ENCODE measurements at places on chromosomes 5 and 9. TPM values are rescaled to one million over a fixed set of nuclear protein-coding genes. Genes with fewer than 3 reads are reported as not detected.

GRCh38 chr9:86968258-86968920, 21.1 kb upstream of the GAS1 start:
- peaks cover 4% of the 10 kb centered on the region for H3K27me3 ChIP-seq
- H3K4me3 ChIP-seq: no peak overlapping the region
- H3K4me1 ChIP-seq: no peaks in the 10 kb centered on the region
- H3K27ac ChIP-seq: no peak overlapping the region
- DNase-seq: no peak
- H3K36me3 ChIP-seq: no peaks in the 10 kb centered on the region

DNA sequence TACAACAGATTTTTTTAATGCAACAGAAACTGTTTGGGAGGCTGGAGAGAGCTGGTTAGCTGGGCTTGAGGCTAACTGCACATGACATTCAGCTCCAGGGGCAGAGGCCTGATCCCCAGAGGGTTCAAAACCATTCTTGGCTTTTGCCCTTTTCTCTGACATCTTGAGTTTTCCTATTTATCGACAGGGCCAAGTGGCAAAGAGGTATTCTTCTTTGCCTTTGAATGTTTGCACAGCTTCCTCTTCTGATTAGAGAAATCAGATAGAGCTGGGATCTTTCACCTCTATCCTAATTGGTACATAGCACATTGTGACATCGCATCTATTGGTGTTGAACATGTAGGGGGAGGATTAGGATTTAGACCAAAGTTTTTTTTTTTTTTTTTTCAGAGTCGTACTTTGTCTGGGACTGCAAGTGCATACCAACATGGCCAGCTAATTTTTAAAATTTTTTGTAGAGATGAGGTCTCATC, 143.7 kb downstream of the ACTBL2 start:
- H3K27me3 ChIP-seq: no peaks in the 10 kb centered on the region
- no peak overlapping the region for H3K4me3 ChIP-seq
- no peak overlapping the region for H3K27ac ChIP-seq
- no peaks in the 10 kb centered on the region for H3K4me1 ChIP-seq

- no peak overlapping the region for H3K27ac ChIP-seq
- no peak for DNase-seq
- no peaks in the 10 kb centered on the region for H3K36me3 ChIP-seq
These were observed 21.6 kb downstream of the CSF1R start for GRCh38 chr5:150064681-150065220.

- peaks cover 11% of the 10 kb centered on the region for H3K27me3 ChIP-seq
- H3K4me3 ChIP-seq: no peak overlapping the region
- peaks cover under 1% of the 10 kb centered on the region for H3K4me1 ChIP-seq
These were observed 171.1 kb upstream of the SMIM23 start for GRCh38 chr5:171614511-171614910.

- no peak overlapping the region for H3K4me3 ChIP-seq
- H3K27me3 ChIP-seq: peaks cover 5% of the 10 kb centered on the region
- peaks cover 5% of the 10 kb centered on the region for H3K4me1 ChIP-seq
These were observed 1.4 kb downstream of the RNU6ATAC start for GRCh38 chr9:134162926-134163370.

GRCh38 chr5:150186897-150187296, 3.0 kb upstream of the SLC6A7 start:
- peaks cover 17% of the 10 kb centered on the region for H3K27me3 ChIP-seq
- peaks cover 3% of the 10 kb centered on the region for H3K36me3 ChIP-seq
- no peak overlapping the region for H3K4me3 ChIP-seq

DNA sequence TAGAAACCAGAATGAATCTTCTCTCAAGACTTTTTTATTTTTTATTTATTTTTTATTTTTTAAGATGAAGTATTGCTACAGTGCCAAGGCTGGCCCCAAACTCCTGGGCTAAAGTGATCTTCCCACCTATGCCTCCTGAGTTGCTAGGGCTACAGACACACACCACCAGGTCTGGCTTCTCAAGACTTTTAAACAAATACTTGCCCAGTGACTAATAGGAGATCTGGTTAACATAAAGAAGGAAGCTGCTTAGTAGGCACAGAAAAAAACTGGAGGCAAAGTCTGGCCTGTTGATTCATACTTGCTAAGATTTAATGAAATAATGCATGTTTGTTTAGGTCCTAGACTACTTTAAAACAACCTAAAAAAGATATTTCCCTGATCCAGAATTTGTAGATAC, 43.8 kb downstream of the SLC38A9 start:
- no peak overlapping the region for H3K4me3 ChIP-seq
- no peaks in the 10 kb centered on the region for H3K27me3 ChIP-seq
- H3K4me1 ChIP-seq: no peaks in the 10 kb centered on the region
- DNase-seq: no peak

DNA sequence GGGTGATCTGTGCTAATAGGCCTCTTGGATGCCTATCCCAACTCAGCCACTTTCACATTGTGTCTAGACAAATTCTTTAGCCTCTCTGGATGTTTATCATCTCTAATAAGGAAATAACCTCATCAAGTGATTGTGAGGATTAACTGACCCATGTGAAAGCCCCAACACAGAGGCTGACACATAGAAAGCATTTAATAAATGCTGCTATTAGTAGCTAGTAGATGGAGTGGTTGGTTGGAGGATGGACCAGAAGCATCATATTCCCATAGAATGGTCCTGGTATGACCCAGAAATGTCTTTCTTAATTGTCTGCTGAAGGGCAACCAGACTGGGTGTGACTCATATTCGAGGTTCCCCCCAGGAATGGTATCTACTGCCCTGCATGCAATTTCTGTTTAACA, 124.4 kb downstream of the PIK3R1 start:
- H3K4me1 ChIP-seq: peaks cover 7% of the 10 kb centered on the region
- H3K36me3 ChIP-seq: no peaks in the 10 kb centered on the region
- no peak overlapping the region for H3K4me3 ChIP-seq
- no peak for DNase-seq
- no peak overlapping the region for H3K27ac ChIP-seq

GRCh38 chr9:68805890-68806517, 101.0 kb downstream of the PIP5K1B start:
- DNase-seq: no peak
- no peak overlapping the region for H3K4me3 ChIP-seq
- H3K36me3 ChIP-seq: no peaks in the 10 kb centered on the region
- peaks cover 3% of the 10 kb centered on the region for H3K4me1 ChIP-seq
- no peak overlapping the region for H3K27ac ChIP-seq
- peaks cover 4% of the 10 kb centered on the region for H3K27me3 ChIP-seq

DNA sequence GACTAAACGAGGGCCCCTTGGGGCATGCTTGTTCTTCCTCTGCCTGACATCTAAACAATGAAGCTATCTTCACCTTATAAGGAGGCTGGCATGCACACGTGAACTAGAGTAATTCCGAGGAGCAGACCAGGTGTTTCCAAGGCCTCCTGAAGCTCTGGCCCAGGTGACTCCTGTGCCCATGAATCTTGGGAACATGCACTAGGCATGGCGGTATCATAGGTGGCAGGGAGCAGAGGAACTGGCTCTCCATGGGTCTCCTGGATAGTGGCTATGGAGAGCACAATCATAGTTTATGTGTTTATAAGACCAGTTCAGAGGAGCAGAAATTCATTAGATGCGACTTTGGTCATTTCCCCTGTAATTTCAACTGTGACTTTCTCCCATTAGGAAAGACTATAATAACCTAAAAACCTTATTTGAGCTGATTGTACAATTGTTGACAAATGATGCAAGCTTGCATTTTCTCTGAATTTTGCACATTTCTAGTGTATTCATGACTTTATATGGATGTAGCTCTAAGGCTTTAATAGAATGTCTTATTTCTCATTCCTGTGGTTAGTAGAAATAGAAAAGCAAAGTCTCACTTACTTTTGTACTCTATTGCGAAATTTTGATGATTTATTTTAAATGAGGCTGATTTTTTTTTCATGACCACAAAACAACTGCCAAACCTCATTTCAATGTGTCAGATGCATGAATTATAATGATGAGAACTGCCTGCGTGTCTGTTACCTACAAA, 135.3 kb upstream of the RPS23 start:
- peaks cover 2% of the 10 kb centered on the region for H3K4me1 ChIP-seq
- H3K4me3 ChIP-seq: no peak overlapping the region
- no peaks in the 10 kb centered on the region for H3K36me3 ChIP-seq
- peaks cover 1% of the 10 kb centered on the region for H3K27me3 ChIP-seq
- no peak overlapping the region for H3K27ac ChIP-seq
- no peak for DNase-seq

- no peak overlapping the region for H3K4me3 ChIP-seq
- no peaks in the 10 kb centered on the region for H3K36me3 ChIP-seq
- H3K27me3 ChIP-seq: peaks cover 4% of the 10 kb centered on the region
- DNase-seq: no peak
- H3K27ac ChIP-seq: no peak overlapping the region
These were observed 103.7 kb upstream of the ITGA1 start for GRCh38 chr5:52684051-52684450.

Gene SHISAL2B
- total RNA-seq: 1.4 TPM

Gene HSPB3
- not detected for total RNA-seq

Gene SPINK6
- total RNA-seq: not detected

Gene PCDHB14
- 8.4 TPM for total RNA-seq

Gene BTF3
- total RNA-seq: 866 TPM

Gene OR1L1
- total RNA-seq: not detected

Gene PPP1R26
- total RNA-seq: 21.5 TPM

Gene NUTM2G
- total RNA-seq: not detected

Gene PCDHB1
- not detected for total RNA-seq

Gene SLC27A6
- total RNA-seq: 0.28 TPM

Gene ABO
- total RNA-seq: 1.4 TPM

Data from endothelial cell (in vitro differentiated cells).